Cerebellum (tissue), 4 donors: ENCODE measurements at places on chromosomes 11 and 22. TPM values are rescaled to one million over a fixed set of nuclear protein-coding genes. Genes with fewer than 3 reads are reported as not detected.

The PKDREJ gene
- under 0.01 TPM for total RNA-seq

- DNase-seq, result no peak
Measured at GRCh38 chr11:76242004-76242779, 35.9 kb upstream of the WNT11 start.

The MRGPRE gene
- 0.27 TPM for total RNA-seq

DNA sequence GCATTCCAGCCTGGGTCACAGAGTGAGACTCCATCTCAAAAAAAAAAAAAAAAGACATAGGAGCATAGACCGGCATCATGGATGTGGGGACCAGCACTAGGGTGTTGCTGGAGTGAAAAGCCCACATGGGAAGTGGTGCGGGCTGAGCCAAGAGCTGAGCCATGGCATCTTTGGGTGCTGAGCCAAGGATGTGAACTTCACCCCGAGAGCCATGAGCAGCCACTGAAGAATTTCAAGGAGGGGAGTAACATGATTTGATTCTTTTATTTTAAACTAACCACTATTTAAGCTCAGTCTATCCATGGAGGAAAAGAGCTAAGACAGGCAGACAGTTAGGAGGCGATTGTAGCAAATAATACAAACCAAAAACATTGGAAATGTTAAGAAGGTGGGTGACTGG lies 57.4 kb downstream of the AHNAK start:
- DNase-seq, result no peak

- DNase-seq, result peak; percentile 90
Measured at GRCh38 chr11:132126973-132127899, 756.8 kb downstream of the NTM start.

DNA sequence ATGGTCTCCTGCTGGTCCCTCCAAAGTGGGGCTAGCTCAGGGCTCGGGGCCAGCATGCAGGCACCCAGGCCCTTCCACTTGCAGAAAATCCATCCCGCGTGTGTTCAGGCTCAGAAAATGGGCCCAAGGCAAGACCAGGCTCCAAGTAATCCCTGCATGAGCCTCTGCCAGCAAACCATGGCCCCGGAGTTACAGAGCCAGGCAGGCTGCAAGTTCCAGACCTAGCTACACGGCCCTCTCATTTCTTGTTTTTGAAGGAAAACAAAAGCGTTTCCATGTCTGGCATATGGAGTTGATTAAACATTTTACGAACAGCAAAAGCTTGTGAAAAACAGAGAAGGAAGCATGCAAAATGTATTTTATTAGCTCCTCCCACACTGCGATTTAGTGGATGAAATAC lies 29.7 kb downstream of the KIAA0930 start:
- no peak for DNase-seq

GRCh38 chr11:3905080-3905953 lies 49.9 kb downstream of the STIM1 start:
- DNase-seq, result no peak

The LTO1 gene
- 22.3 TPM for total RNA-seq

- DNase-seq, result no peak
Measured at GRCh38 chr11:60879971-60880588, 12.7 kb downstream of the ZP1 start.

The LSP1 gene
- total RNA-seq, result 0.82 TPM

DNA sequence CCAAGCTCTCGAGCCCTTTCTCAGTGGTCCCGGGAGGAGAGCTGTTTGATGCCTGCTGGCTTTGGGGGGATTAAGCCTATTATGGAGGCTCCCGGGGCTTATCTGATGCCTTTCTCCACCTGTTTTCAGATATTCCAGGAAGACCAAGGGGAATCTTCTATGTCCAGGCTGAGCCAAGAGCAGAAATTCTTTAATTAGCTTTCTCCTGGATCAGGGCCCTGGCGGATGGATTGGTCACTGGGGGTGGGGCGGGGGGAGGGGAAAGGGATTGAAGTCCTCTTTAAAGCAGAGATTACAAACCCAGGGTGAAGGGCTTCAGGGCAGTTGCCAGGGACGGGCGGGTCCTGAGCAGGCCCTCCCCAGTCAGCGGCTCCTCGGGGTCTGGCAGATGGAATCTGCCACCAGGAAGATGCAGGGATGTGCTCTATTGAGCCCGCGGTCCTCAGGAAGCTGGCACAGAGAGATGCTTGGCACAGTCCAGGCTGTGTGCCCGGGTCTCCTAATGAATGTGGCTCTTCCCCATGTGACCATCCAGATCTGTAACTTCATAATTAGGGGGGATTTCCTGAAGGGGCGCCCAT lies 33.6 kb downstream of the MACROD1 start:
- peak; percentile 87 for DNase-seq

The PIH1D2 gene
- total RNA-seq, result 3.4 TPM

The SLC6A5 gene
- 10.9 TPM for total RNA-seq

The CBX6 gene
- 27.4 TPM for total RNA-seq

DNA sequence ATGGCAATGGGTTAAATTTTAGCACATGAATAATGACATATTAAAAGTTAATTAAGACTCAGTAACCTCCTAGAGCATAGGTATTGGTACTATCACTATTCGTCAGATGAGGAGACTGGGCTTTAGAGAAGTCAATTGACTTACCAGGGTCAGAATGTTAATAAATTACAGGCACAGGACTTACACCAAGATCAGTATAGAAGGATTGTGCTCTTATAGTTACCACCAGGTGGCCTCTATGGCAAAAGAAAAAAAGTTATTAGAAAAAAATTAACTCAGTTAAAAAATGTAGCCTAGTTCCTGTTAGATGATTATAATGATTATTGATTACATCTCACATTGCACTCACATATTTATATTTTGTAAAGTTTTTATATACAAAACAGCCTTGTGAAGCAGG lies 1163.7 kb downstream of the FAM181B start:
- DNase-seq, result no peak

- DNase-seq, result no peak
Measured at GRCh38 chr11:6538456-6538855, 41.4 kb downstream of the DNHD1 start.

DNA sequence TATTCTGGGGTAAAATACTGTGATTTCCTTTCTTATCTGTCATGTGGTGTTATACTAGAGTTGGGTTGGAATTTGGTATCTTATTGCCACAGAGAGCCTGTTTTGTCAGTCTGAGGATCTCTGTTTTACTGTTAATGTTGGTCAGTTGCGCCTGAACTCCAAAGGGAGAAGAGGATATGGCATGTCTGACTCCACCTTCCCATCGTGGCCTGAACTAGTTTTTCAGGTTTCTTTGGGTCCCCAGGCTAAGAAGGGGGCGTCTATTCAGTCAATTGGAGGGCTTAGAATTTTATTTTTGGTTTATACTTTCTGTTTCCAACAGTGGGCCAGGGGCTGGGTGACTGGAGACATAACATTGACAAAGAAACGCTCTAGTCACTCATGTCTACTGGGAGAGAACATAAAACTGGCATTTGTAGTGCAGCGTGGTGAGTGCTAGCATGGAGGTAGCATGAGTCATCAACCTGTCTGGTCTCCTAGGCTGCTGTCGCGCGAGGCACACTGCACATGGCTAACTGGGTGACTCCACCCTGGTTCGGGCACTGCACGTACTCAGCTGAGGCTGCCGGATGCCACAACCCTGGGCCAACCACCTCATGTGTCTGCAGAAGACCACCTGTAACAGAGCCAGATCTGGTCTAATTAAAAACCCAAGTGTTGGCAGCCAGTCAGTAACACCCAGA lies 120.1 kb upstream of the OR9Q1 start:
- no peak for DNase-seq

- no peak for DNase-seq
Measured at GRCh38 chr11:110174645-110175310, 81.6 kb downstream of the ZC3H12C start.

DNA sequence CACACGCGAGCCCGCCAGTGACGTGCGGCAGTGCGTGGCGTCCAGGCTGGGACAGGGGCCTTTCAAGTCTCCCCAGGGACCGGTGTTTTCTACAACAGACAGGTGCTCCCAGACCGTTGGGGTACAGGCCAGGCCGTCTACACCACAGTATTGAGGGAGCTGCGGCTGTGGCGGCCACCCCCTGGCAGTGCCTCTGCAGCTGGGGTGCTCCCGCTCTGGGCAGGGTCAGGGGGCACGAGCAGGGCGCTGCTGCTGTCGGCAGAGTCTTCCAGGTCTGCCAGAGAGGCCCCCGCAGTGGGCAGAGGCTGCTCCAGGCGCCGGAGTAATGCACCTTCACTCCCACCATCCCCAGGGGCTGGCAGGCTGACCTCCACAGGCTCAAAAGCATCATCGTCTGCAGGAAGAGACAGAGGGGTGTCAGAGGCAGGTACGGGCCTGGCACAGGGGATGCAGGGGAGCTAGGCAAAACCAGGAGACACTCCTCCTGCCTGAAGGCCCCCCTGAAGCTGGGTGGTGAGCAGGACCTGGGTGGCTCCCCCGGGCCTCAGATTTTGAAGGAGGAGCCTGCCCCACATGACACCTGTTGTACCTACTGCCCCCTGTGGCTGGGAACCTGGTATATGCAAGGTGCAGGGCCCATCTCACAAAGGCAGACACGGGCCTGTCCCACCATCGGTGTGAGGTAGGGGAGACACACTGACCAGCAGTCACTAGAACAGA lies 83.3 kb downstream of the DGCR2 start:
- DNase-seq, result no peak

GRCh38 chr11:16791191-16791961 lies 52.9 kb downstream of the C11orf58 start:
- no peak for DNase-seq

The DEPDC5 gene
- 27.8 TPM for total RNA-seq

DNA sequence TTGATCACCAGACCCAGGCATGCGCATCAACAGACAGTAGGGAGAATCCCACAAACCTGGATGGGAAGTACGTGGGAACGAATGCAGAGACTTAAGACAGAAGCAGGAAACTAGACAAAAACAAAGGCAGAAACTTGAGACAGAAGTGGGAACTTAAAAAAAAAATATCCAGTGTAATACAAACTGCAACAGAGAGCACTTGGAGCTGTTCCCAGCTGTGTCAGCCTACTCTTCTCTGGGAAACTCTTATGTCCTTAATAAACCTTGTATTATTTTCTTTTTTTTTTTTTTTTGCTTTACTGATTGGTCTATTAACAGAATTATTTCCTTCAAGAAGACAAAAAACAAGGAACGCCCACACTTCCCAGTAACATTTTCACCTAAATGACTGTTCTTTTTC lies 1818.1 kb upstream of the RAG2 start:
- DNase-seq, result no peak

GRCh38 chr11:100753172-100753543 lies 66.1 kb downstream of the ARHGAP42 start:
- DNase-seq, result no peak

- DNase-seq, result no peak
Measured at GRCh38 chr11:75949023-75949672, 134.1 kb downstream of the UVRAG start.

- DNase-seq, result no peak
Measured at GRCh38 chr11:10786451-10786850, 22.3 kb downstream of the EIF4G2 start.

The KCNJ11 gene
- total RNA-seq, result 10.9 TPM

DNA sequence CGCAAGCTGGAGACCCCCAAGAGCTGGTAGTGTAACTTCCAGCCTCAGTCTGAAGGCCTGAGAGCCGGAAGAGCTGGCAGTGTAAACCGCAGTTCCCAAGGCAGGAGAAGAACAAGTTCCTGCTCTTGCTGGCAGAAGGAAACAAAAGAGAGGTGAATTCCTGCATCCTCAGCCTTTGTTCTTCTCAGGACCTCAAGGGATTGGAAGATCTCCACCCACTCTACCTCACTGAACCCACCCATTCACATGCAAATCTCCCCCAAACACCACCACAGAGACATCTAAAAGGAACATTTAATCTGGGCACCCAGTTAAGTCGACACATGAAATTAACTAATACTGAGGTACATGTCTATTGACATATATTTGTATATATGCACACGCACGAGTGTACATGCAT lies 1310.3 kb downstream of the TBC1D22A start:
- DNase-seq, result no peak

- DNase-seq, result no peak
Measured at GRCh38 chr11:104853276-104853675, 45.0 kb downstream of the CASP12 start.

The SCGB1A1 gene
- total RNA-seq, result not detected

DNA sequence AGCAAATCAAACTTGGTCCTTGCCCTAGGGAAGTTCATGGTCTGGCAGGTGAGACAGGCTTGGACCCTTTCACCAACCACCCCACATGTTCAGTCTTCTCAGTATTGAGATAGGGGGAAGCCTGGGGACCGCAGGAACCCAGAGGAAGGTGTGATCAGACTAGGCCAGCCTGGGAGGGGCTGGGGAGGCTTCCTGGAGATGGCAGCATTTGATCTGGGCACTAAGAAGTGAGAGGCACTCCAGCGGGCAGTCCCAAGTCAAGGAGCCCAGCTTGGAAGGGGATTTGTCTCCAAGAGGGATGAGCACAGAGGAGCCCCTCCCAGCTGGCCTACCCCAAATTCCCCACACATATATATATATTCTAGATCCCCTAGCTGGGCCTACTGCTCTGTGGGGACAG lies 5.4 kb downstream of the LRRC32 start:
- no peak for DNase-seq

The GRK3 gene
- total RNA-seq, result 18.4 TPM

DNA sequence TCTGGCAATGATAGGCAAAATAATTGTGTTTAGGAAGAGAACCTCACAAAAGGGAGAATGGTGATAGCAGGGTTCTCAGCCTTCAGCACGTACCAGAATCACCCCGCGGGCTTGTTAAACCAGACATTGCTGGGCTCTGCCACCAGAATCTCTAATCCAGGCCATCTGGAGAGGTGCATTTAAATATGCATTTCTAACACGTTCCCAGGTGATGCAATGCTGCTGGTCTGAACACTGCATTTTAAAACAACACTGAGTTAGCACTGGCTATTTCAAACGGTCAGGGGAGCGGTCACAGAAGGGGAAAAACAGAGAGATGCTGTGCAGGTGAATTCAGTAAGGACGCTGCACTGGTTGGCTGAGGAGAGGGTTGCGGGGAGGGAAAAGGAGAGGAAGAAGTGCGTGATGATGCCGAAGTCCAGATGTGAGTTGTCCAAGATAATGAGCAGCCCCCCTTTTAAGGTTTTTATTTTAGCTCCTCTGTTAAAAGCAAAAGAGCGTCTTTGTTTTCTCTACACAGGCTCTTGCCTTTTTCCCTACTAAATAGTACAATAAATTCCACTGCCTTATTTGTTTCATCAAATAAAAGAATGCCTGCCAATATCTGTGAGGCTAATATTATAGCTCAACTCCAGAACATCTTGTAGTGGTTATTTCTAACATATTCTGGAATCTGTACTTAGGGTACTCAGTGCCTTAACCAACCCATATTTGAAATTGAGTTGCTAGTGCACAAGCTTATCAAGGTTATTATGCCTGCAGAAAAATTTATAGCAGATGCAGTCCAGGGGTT lies 109.6 kb upstream of the POU2AF2 start:
- no peak for DNase-seq

The OR52N4 gene
- not detected for total RNA-seq

DNA sequence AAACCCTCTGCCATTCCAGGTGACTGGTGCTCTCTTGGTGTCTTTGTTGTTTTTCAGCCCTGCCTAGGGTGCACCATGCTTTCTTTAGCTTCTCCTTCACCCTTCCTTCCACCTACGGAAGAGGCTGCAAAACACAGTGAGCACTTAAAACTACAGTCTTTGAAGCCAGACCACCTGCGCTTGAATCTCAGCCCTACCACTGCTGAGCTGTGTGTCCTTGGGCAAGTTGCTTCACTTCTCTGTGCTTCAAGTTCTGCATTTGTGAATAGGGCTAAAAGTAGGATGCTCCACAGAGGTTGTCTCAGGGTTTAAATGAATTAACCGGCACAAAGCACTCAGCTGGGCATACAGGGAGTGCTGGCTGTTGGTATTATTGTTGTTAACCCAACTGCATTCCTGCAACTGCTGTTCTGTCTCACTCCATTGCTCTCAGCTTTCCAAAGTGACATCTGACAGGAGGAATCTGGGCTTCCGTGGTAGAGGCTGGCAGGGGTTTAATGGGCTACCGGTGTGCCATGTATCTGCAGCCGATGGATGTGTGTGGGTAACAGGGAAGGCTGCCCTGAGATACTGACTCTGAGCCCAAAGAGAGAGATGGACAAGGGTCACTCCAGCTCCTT lies 139.3 kb downstream of the FBXO7 start:
- no peak for DNase-seq
